ENCODE measurements at places on chromosomes 11 and 22. TPM values are rescaled to one million over a fixed set of nuclear protein-coding genes. Genes with fewer than 3 reads are reported as not detected.
A peak's percentile ranks its signal among the peaks of the same experiment; 100 is the strongest.

NFAM1 gene
- total RNA-seq: not detected

GDPD4 gene
- not detected for total RNA-seq

RNF169 gene
- 21.5 TPM for total RNA-seq

KRTAP5-11 gene
- not detected for total RNA-seq

DGCR8 gene
- total RNA-seq: 16.5 TPM

ZPR1 gene
- total RNA-seq: 45.1 TPM

GVQW3 gene
- 0.07 TPM for total RNA-seq

- no peak for DNase-seq
Observed at GRCh38 chr11:10796191-10796590, 12.5 kb downstream of the EIF4G2 start.

DNA sequence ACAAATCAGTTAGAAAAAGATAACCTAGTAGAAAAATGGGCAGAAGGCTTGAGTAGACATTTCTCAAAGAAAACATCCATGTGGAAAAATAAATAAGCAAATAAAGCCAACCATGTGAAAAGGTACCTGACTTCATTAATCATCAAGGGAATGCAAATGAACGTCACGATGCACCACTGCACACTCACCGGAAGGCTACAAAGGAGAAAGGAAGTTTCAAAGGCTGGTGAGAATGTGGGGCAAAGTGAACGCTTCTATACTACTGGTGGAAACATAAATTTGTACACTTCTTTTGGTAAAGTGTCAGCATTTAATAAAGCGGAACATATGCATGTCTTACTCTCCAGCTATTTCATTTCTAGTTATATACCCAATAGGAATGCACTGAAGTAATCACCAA is 166.8 kb downstream of the CSNK2A3 start:
- DNase-seq: no peak

DNA sequence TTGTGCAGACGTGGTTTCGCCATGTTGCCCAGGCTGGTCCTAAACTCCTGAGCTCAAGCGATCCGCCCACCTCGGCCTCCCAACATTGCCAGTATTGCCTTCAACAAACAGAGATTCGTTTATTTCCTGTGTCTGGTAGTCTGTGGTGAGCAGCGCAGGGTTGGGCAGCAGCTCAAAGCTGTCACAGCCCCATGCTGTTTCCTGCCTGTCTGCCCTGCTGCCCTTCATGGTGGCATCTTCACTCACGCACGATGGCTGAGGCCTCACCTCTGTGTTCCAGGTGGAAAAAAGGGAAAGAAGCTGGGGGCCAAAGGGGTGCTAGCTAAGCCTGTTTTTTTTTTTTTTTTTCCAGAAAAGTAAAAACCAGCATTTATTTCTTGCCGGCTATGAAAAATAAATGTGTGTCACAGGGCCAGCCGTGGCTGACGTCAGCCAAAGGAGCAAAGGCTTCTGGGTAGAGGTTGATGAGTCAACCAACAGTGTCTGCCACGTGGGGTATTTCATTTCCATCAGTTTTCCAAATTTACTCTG is 28.8 kb downstream of the TBC1D22A start:
- no peak for DNase-seq

GRCh38 chr11:118605116-118605867 is 2.1 kb upstream of the PHLDB1 start:
- peak; percentile 60 for DNase-seq

GRCh38 chr22:37171662-37172061 is 16.4 kb downstream of the C1QTNF6 start:
- no peak for DNase-seq

DNA sequence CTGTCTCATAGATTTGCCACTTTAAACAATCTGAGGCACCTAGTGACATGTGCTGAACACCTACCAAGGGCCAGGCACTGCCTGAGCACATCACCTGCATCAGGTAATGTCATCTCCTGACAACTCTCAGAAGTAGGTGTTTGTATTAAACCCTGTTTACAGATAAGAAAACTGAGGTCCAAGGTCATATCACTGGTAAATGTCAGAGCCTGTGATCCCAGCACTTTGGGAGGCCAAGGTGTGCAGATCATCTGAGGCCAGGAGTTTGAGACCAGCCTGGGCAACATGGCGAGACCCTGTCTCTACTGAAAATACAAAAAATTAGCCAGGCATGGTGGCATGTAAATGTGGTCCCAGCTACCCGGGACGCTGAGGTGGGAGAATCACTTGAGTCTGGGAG is 39.1 kb upstream of the ACCSL start:
- DNase-seq: no peak

- no peak for DNase-seq
Observed at GRCh38 chr11:5178046-5178837, 22.2 kb downstream of the OR51V1 start.

- peak; percentile 73 for DNase-seq
Observed at GRCh38 chr22:21044931-21045584, 688 bp upstream of the LRRC74B start.

DNA sequence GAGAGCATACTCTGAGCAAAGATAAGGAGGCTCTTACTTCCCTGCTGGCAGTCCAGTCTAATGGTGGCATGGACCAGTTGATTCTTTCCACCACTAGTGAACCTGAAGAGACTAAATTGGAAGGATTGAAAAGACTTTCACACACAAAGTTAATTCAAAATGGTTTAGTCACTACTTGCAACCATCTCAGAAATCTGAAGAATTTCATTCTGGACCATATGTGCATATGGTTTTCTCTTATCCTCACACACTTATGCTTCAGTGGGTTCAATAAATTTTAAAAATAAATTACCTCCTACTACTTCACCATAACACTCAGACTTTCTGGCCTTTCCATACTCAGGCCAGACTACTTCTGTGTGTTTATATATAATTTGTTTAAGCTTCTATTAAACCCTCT is 44.7 kb downstream of the CADM1 start:
- DNase-seq: no peak

DNA sequence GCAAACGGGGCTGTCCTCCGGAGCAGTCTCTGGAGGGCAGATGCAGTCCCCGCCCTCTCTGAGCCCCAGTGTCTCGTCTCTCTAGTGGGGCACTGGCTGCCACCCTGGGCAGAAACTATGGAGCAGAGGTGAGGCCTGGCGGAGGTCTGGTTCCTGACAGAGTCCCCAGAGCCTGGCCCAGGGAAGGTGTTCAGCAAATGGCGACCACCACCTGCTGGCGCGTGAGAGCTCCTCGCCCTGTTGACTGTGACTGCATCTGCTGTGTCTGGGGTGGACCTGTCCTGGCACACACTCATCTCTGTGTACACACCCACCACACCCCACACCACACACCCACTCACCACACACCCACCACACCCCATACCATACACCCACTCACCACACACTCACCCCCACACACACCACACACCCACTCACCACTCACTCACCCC is 18.3 kb upstream of the TTLL12 start:
- no peak for DNase-seq

DNA sequence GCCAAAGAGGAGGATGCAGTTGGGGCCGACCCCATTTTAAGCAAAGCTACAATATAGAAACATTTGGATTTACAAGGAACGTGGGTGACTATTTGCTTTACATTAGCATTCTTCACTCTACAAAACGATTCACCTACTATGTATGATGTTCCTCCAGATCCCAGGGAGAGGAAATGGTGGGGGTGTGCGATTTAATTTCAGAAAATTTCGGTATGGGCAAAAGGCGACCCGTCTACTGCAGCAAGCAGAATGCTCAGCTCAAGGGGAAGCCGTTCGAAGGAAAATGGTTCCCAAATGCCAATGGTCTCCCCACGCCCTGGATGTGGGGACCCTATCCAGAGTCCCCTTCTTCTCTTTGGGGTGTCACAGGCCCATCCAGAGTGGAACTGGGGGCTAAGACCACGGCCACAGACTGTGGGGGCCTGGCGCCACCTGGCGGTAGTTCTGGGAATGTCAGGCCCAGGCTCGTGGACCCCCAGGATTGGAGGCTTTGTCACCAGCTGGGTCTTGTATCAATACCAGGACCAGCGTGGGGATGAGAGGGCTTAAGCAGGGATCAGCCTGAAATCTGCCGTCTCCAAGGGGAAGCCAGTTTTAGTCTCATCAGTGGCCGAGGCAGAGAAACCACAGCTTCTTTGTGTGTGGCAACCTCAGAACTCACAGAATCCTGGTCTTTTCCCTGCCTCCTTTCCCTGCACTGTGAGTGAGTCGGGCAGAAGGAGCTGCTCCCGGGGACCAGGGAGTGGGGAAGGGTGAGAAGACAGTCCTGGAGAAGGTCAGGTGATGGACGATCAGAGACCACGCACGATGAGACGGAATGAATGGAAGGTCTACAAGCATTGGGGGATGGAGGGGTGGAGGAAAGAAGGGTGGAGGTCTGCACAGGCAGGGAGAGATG is 8.4 kb downstream of the LRRC10B start:
- no peak for DNase-seq

GRCh38 chr11:82465481-82465880 is 268.2 kb downstream of the FAM181B start:
- no peak for DNase-seq

- DNase-seq: no peak
Observed at GRCh38 chr11:38900211-38900610, 2302.2 kb upstream of the RAG2 start.

- no peak for DNase-seq
Observed at GRCh38 chr11:18704698-18705097, 6.1 kb downstream of the TMEM86A start.

DNA sequence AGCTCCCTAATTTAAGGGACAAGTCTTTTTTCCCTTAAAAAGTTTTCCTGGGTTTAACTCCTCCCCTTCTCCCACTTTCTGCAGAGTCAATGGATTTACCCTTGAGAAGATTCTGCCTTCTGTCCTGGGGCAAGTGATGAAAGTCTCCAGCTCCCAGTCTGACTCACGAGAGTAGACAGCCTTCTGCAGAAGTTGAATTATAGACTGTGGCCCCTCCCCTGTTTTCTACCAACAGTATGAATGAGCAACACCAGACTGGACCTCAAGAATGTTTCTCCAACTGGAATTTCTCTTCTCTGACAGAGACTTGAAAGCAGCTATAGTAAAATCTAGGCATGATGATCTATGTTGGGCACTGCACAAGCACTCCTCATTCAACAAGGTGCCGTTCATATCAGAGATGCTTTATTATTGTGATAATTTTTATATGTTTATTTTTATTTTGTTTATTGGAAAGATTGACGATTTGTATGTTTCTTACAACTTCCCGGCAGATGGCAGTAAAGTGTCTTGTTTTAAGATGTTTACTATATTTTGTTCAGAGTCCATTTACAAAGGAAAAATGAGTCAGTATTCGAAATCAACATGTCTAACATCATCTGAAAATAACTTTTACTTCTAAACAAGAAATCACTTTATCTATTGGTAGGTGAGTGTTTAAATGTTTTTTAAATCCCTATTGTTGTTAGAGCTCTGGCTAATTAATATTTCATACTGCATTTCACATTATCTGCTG is 56.6 kb downstream of the LMO2 start:
- no peak for DNase-seq

- no peak for DNase-seq
Observed at GRCh38 chr22:37275622-37276021, 6.7 kb upstream of the CYTH4 start.

GRCh38 chr11:34056672-34057071 is 5.1 kb downstream of the CAPRIN1 start:
- no peak for DNase-seq

DNA sequence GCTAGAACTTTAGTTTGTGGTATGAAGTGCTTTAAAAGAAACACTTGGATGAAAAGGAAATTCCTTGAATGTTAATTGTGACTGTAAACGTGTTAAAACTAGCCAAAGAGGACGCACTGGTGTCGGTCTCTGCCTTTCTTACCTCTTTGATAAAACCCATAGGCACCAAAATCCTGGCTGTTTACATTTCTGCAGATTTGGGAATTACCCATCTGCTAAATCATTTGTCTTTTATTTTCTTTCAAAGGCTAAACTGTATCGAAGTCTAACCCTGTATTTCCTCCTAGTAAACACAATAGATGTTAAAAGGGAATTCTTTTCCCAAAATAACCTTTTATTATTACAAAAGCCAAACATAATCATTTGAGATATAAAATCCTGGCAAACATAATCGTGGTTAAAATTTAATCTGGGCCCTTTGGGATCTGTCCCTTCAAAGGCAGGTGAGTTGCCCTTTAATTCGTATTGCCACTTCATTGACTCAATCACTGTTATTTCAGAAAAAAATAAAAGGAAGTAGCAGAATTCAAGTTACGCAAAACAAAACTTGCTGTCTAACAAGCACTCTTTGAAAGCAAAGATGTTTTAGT is 2.4 kb downstream of the RASSF10 start:
- no peak for DNase-seq

Measured in gastrocnemius medialis (tissue), 4 donors.